ENCODE measurements at places on chromosomes 6 and 20.

DNA sequence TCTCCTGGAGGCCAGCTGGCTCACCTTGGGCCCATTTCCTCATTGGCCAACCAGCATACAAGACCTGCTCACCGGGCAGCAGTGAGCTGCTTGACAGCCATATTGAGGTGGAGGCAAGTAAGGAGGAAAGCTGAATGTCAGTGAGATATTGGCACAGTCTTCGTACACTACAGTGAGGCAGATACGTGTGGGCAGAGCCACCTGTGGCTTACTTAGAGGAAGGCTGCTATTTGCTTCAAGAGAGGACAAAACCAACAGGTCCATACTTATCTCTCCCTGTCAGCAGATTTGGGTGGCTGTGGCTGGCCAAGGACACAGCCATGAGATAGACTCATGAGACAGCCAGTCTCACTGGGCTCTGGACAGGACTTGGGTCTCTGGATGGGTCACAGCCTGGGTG lies 15.1 kb upstream of the MCM3 start:
- DNase-seq = no peak

GRCh38 chr20:2509468-2509781 lies 710 bp upstream of the ZNF343 start:
- DNase-seq = no peak

DNA sequence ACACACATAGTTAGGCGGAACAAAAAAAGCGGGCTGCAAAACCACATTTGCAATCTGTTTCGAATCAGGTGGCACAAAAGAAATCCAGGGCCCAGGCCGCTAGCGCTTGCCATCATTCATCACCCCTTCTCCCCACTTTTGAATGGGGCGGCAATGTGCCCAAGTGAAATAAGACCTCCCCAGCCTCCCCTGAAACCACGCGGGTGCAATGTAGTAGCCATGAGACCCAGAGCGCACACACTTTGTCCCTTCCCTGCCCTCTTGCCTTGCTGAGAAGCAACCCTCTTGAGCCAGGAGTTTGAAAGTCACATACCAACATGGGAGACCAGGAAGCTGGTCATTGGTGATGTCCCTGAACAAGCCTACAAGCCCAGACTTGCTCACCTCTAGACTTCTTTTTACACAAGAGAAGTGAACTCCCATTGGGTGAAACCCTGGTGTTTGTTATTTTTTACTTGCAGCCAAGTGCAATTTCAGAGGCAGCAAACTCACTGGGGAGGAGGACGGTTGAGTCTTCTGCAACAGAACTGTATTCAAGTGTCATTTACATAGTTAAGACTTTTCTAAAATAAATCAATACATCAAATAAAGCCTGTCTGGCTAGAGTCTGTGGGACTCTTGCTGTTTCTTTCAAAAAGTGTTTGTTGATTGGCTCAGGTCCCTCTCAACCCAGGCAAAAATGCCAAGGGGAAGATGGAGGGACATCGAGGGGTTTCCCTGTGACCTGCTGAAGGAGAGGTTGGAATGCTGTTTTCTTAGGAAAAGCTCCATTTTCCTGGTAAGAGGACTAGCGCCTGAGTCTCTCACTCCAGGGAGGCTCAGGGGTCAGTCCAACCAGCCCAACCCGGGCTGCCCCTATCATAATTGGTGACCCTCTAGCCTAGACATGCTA lies 138.1 kb upstream of the PTPN1 start:
- DNase-seq = no peak

DNA sequence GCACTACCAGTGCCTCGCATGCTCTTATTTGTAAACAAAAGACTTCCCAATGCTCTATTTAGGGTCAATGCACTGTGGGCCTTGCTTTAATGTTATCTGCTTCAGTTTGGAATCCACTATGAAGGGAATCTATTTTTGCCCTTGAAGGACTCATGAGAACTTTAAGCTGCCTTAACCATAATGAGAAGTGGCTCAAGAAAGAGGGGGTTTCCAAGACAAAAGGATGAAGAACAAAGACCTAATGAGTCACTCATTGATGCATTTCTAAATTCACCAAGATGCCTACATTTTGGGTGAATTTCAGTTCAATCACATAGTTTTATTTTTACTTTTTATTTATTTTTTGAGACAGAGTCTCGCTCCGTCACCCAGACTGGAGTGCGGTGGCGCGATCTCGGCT lies 228.2 kb downstream of the LY86 start:
- DNase-seq = no peak

GRCh38 chr6:168602576-168602975 lies 161.6 kb downstream of the SMOC2 start:
- no peak for DNase-seq

DNA sequence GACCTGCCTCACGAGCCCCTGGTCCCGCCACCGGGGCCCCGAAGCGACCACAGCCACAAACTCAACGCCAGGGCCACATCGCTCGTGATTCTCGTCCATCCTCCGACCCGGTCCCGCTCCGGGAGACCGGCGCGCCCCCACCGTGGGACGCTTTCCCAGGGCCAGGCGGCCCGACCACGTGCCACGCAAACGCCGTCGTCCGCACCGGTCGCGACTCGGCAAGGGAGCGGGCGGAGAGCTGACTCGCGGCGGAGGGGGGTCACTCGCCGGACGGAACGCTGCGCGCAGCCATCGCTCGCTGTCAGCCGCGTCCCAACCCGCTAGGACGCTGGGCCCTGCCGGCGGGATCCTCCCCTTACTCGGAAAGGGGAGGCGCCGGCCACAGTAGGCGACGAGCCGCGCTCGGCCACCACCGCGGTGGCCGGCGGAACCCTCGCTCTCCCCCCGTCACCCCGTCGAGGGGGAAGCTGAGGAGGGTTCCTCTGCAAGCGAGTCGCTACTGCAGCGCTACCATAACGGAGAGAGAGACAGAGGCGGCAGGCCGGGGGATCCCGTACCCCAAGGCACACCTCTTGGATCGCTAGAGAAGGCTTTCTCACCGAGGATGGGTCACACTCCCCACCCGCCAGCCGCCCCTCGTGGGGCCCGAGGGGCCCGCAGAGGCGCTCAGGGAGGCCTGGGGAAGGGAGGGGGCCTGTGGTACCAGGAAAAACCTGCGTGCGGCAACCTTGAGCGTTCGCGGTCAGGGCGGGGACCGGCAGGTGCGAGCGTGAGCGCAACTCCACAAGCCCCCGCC lies 511.8 kb upstream of the ZNF337 start:
- peak; percentile 25 for DNase-seq

DNA sequence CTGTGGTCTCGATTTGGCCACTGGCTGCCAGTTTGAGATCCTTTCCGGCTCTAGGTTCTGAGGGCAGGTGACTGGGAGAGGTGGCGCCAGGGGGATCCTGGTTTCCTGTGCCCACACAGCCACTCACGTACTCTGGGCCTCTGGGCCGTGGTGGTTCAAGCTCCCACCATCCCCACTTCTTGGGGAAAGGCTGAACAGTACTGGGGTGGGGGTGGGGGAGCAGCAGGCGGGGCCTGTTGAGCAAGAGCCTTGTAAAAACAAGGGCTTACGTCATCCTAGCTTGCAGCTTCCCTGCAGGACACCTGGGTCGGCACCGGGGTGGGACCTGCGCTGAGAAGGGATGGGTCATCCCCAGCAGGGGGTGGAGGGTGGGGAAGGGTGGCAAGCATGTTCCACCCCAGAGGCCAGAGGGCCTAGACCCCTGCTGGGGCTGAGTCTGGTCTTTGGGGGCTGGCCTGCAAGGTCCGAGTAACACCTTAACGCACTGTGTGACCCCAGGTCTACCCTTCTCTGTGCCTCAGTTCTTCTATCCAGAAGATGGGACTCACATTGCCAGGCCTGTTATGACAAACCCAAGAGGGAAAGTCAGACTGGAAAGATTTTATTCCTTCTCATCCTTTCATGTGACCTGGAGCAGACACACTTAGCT lies 3.1 kb upstream of the CEBPB start:
- DNase-seq = no peak

GRCh38 chr20:1920252-1920651 lies 25.0 kb downstream of the SIRPA start:
- no peak for DNase-seq

DNA sequence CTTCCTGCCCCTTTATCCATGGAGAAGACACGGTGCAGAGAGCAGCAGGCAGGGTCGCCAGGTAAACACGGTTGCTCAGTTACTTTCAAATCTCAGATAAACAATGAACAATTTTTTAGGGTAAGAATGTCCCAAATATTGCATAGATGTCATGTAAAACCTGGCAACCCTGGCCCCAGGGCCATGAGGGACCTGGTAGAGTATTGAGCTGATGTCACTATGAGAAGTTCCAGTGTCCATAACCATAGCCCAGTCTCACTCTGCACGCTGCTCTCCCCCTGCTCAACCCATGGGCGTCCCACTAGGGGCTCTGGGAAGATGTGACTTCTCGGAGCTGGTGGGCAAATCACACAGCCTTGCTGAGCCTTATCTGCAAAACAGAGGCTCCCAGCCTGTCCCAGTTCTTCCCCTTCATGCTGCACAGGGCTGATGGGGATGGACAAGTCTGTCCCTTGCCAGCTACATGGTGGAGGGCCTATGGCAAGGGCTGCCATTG lies 71.3 kb upstream of the TOP1 start:
- DNase-seq = no peak
